ENCODE measurements at places on chromosomes 5 and 9. TPM values are rescaled to one million over a fixed set of nuclear protein-coding genes. Genes with fewer than 3 reads are reported as not detected.

The IFNA13 gene
- not detected for total RNA-seq

The LHX3 gene
- not detected for total RNA-seq

The DUSP1 gene
- 37.4 TPM for total RNA-seq

The ZNF883 gene
- under 0.01 TPM for total RNA-seq

The CYLC2 gene
- not detected for total RNA-seq

The IFNK gene
- not detected for total RNA-seq

The OR1Q1 gene
- not detected for total RNA-seq

The PLPP7 gene
- total RNA-seq = 4.3 TPM

The ZNF354C gene
- total RNA-seq = 7.0 TPM
